ENCODE measurements at places on chromosomes 6 and 20.

- peak; percentile 52 for DNase-seq
Measured at GRCh38 chr6:7085911-7086310, 21.9 kb upstream of the RREB1 start.

DNA sequence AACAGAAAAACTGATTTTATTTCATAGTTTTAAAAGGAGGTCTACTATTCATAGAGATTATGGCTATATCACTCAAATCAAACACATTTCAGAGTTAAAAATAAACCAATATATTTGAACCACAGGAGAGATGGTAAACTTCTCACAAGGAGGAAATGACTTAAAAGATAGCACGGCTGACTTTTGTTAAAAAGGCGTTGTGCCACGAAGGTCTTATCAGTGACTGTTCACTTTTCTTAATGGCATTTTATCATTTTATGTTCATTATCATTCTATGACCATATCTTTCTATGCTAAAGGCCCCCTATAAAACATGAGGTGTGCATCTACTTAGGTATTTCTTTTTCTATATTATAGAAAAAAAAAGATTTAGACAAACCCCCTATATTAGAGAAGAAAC lies 19.6 kb downstream of the ELOVL4 start:
- DNase-seq = no peak

DNA sequence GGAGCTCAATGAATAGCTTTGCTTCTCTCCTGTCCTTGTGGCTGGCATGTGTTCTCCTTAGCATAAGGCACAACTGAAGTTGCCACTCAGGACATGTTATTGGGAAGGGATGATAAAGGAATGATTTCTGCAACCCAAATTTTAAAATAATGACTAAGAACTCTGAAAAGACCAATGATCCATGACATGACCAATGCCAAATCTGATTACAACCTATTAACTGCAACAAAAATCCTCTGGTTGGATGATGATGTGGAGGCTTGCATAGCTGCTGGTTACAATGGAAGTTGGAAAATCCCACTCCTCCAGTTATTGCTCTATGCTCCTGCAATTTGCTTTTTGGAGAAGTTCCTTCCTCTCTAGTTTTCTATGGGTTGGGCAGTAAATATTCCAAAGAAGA lies 63.4 kb upstream of the FBXL4 start:
- no peak for DNase-seq

GRCh38 chr20:57388953-57389694 lies 2.1 kb upstream of the RBM38 start:
- DNase-seq = peak; percentile 40

DNA sequence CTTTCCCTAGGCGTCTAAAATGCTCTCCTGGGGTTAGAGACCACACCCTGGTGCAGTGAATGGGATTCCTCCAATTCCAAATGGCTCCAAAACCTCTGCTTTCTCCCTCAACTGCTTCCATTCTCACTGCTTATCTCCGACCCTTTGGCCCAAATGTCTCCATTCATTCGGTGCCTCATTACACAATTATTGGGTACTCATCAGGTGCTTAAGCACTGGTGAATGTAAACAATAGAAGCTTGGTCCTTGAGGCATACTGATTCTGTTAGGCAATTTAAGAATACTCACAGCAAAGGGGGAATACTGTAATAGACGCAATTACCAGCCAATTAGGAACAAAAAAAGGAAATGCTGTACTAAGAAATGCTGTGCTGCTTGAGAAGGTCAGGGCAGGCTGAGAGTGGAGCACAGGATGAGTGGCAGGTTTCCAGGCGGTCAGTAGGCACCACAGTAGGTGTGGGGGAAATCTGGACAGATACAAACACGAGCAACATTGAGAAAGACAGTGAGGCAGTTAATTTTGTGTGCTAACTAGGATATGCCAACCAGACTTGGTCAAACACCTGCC lies 23.0 kb downstream of the GMDS start:
- no peak for DNase-seq

- no peak for DNase-seq
Measured at GRCh38 chr20:24608926-24609667, 139.7 kb downstream of the SYNDIG1 start.

DNA sequence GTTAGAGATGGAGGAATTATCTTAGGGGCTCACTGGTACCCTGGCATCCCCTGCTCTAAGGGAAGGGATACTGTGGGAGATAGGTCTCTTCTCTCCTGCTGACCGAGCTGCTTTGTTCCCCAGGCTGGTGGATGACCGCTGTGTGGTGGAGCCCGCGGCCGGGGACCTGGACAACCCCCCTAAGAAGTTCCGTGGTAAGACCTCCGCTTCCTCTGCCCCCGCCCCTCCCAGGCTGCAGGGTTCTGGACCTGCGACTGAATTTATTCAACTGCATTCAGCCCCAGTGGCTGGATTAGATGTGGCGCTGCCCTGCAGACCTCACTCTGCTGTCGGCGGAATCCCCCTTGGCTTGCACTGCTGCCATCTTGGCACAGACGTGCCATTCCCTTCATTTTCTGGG lies 19.2 kb downstream of the ITPR3 start:
- DNase-seq = no peak

- no peak for DNase-seq
Measured at GRCh38 chr6:88538130-88538706, 372.1 kb upstream of the CNR1 start.

All from EL (cell line).